ENCODE measurements at places on chromosomes 1 and 21. TPM values are rescaled to one million over a fixed set of nuclear protein-coding genes. Genes with fewer than 3 reads are reported as not detected.
A peak's percentile ranks its signal among the peaks of the same experiment; 100 is the strongest.

- DNase-seq = no peak
Measured at GRCh38 chr1:209431813-209432442, 151.6 kb upstream of the CAMK1G start.

Gene SLC25A33
- total RNA-seq = 8.8 TPM

DNA sequence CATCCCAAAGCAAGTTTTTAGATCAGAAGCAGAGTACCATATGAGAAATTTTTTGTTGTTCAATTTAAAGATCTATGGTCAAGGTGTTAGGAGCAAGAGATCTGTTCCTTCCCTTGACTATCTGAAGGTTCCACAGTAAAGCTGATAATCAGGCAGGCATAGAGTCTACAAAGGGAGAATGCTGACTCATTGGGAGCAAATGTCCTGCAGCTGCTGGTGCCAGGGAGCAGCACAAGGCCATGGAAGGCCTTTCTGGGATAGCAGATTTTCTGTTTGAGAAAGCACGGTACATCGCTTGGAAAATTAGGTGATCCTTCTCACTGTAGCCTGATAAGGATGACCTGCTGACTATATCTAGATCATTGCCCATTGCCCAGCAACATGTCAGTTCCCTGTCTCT, 210.1 kb upstream of the C1orf87 start:
- no peak for DNase-seq

DNA sequence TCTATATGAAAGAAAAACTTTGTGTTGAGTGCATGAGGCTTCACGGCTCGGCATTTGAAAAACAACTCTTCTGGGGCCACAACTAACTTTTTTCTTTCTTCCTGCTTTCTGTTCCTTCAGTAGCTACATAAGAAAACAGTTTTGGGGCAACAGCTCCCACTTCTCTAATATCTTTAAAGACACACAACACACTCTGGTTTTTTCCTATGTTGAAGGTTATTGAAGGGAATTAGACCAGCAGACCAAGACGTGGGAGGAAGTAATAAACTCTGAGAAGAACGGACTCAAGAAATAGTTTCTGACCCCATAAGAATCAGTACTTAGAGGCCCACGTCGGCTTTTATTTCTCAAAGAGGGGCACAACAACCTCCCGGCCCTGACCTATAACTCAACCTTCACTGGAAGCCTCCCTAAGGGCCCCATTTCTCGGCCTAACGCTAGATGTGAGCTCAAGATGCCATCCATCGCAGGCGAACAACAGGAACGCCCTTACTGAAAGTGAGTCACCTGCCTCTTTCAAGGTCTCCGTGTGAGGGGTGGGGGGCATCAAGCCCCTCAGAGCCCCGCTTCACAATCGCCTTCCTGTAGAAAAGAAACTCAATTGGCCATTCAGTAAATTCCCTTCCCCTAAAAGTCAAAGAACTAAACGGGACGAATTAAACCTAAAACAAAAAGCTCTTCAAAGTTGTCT, 844 bp downstream of the ZMYM6 start:
- peak; percentile 32 for DNase-seq

Gene ZBTB8A
- total RNA-seq = 11.3 TPM
